SHP77 (cell line): ENCODE measurements at places on chromosomes 12 and 14.

DNA sequence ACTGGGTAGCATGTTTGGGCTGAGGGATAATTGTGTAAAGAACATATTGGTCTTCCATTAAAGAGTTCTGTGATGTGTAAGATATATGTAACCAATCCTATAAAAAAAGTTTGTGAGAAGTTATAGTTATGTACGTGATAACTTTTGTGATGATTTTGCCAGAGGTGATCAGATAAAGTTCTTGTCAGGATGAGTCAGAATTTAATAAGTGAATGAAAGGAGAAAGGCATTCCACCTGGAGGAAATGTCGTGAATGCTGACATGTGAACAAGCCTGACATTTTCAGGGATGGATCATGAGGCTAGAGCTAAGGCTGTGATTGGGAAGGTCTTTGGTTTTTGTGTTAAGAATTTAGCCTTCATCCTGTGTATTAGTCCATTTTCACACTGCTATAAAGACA lies 241.5 kb downstream of the SNAPC1 start:
- no peak for DNase-seq

GRCh38 chr12:127078577-127079350 lies 1188.2 kb upstream of the TMEM132C start:
- no peak for DNase-seq

GRCh38 chr12:106147956-106148355 lies 9.2 kb upstream of the NUAK1 start:
- DNase-seq: peak; percentile 84

GRCh38 chr14:105389976-105390848 lies 8.1 kb upstream of the TEX22 start:
- DNase-seq: no peak

- DNase-seq: no peak
Observed at GRCh38 chr14:65560340-65561027, 148.0 kb downstream of the FUT8 start.

DNA sequence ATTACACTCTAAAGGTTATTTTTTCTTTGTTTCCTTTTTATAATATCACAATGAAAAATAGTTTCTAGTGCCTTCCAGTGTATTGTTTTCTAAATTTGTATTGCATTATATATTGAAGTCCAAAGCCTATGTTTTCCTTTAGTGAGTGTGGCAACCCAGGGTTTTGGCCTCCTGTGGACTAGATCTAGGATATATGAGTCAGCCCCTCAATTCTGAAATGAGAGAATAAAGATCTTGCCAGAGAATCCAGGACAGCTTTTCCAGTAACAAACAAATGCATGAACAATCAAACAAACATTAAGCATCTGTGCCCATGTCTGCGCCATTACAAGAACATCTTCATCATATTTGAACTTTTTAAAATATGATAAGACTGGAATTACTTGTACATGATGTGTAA lies 70.7 kb upstream of the SSTR1 start:
- no peak for DNase-seq

DNA sequence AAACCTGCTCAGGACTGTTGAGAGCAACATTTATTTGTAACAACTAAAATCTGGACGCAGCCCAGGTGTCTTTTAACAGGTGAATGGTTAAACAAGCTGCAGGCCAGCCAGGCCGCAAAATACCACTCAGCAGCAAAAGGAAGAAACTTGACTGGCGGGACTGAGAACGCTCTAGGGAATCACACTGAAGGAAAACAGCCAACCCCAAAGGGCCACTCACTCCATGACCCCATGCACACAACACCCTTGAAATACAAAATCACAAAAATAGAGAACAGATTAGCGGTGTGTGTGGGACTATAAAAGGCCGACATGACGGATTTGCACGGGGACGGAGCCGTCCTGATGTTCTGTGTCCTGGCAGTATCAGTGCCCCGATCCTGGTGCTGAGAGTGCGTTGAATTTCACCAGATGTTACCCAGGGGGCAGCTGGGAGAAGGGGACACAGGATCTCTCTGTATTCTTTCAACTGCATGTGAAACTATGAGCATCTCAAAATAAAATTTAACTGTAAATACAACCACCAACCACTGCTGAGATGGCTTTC lies 23.0 kb downstream of the VPS37B start:
- DNase-seq: no peak

DNA sequence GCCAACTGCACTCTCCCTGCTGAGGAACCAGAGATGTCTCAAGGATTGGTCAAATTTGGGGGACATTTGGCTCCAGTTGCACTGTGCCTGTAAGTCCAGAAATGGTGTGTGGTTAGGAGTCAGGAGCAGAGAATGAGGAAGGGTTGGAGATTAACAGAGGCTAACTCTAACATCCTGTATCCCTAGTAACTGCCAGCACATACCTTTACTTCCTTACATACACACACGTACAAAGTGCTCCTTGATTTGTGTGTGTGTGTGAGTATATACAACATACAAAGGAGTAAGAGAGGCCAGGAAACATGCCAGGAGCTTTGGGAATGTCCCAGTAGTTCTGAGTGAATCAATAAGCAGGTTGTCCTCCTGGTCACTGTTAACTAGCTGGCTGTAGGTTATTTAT lies 39.8 kb upstream of the NRXN3 start:
- no peak for DNase-seq

DNA sequence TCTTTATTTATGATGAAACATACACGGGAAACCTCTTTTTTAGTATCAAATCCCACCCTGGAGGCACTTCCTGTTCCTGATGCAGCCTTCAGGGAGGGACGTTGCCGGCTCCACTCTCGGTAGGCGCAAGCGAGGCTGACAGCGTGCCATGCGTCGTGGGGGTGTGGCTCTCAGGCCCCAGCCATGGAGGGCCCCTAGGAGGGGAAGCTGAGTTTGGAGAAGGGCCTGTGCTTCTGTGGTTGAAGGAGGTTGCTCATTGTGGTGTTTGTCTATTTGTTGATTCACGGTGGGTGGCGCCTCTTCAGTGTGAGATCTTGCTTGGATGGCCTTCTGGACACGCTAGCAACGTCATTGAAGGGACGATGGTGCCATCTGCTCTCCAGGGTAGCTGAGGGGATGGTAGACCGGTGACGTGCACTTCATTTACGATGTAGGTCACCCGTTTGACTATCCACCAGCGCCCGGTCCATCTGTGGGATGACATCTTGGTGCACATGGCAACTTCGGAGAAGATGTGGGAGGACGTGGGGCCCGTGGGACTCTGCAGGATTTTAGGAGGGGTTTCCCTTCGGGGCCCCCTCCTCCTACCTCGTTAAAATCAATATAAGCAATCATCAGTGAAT lies 126.3 kb upstream of the RTL1 start:
- peak; percentile 65 for DNase-seq
